ENCODE measurements at places on chromosomes 7 and 10.

DNA sequence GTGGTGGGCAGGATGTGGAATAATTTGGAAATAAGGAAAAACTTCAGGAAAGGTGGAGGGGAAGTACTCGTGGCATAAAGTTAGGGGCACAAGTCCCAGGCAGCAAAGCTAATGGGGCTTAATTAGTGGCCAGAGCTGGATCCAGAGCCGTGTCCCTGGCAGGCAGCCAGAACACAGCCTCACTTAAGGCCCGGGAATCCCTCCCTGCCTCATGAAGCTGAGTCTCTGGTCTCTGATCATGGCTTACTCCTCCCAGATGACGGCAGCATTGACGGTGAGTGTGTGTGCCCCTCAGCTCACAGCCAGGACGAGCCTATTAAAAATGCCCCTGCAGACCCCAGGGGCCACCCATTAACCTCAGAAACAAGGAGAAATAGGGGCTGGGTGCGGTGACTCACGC lies 48.2 kb upstream of the NPTX2 start:
- no peak for DNase-seq

DNA sequence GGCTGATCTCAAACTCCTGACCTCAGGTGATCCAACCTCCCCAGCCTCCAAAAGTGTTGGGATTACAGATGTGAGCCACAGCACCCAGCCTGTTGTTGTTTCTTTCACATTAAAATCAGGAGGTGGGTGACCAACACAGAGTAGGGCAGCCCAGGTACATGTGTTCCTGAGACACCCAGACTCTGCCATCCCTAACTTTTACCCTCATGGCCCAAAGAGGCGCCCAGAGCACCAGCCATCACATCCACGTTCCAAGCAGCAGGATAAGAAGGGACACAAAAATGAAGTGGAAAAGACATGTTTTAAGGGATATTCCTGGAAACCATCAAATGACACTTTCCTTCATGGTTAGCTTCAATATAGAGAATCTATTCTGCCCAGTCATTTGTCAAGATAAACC lies 159.6 kb upstream of the KLF6 start:
- DNase-seq, result no peak

GRCh38 chr7:17844022-17844421 lies 96.3 kb downstream of the SNX13 start:
- no peak for DNase-seq

GRCh38 chr10:89219513-89220218 lies 12.5 kb upstream of the CH25H start:
- DNase-seq, result no peak

GRCh38 chr7:12540850-12541249 lies 29.7 kb upstream of the SCIN start:
- DNase-seq, result no peak

DNA sequence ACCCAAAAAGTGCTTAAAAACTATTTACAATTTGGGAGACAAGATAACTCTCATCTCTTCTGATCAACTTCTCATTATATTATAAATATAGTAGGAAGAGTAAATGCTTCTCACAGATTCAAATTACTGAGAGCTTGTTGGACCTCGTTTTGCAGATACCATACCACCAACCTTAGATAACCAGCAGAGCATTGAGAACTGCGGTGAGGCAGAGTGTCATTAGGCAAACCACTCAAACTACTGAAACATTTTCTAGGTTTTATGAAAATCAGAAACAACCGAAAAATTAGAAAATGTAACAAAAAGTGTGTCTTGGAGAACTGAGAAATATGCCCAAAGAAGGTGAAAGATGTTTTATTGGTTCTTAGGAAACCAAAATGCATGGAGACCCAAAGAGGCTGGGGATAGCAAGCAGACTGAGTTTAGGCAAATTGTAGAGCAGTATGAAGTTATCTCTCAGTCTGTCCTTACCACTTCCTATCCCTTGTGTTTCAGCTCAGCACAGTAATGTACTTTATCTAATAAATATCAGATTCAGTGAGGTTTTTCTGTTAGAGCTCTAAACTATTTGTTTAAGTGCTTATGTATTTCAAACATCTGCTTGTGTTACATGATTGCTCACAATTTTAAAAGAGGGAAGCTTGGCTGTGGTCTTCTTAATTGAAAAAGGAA lies 77.9 kb downstream of the HECTD2 start:
- no peak for DNase-seq

- DNase-seq, result no peak
Observed at GRCh38 chr10:118332236-118332635, 9.9 kb downstream of the FAM204A start.

GRCh38 chr10:106402458-106402857 lies 762.0 kb downstream of the SORCS1 start:
- DNase-seq, result no peak

- DNase-seq, result peak; percentile 3
Observed at GRCh38 chr7:128167042-128167701, 73.9 kb upstream of the LEP start.

GRCh38 chr7:11753433-11753832 lies 78.6 kb downstream of the THSD7A start:
- DNase-seq, result no peak

- no peak for DNase-seq
Observed at GRCh38 chr10:124916098-124916584, 25.8 kb upstream of the ZRANB1 start.

DNA sequence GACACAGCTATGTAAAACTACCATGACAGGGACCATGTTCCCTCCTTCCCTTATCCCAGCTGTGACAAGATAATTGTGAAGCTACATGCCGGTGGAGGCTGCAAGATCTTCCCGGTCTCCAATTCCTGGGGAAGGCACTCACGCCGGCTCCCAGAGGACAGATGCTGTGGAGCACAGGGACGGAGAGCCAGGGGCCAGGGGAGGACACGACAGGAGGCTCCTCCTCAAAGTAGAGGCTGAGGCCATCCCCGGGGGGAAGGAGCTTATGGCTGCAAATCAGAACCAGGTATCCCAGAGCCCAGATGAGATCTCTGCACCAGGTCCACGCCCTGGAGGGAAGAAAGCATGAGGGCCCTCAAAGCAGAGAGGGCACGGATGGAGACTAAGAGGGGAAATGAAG lies 286.2 kb downstream of the TCERG1L start:
- no peak for DNase-seq

GRCh38 chr10:71854031-71854430 lies 3.0 kb upstream of the PSAP start:
- no peak for DNase-seq

DNA sequence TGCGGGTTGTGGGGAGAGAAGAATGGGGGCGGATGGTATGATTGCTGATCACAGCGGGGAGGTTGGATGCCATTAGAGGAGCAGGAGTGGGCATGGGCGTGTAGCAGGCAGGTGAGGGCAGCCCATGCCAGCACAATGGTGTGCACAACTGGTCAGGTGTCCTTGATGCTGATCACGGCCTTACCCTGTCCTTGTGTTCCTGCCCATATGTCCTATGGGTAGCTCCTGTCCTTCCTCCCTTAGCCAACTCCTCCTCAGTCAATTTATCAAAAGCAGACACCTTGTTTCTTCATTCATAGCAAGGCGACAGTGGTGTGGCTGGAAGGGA lies 30.7 kb downstream of the WDR86 start:
- DNase-seq, result no peak

DNA sequence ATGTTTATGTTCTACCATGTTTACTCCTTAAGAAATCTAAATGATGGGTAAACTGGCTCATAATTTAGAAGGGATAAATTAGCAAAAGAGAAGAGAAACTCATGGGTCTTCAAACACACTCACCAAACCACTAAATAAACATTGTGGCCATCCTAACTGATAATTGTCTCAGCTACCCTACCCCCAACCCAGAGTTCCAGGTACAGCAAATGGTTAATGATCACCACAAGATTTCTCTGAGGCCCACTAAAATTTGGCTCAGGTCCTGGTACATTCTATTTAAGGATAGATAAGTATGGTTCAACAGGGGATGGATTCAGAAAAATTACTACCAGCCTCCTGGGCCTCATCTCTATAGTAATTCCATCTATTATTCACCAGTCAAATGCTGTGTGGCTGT lies 21.4 kb downstream of the SLC25A13 start:
- DNase-seq, result no peak

DNA sequence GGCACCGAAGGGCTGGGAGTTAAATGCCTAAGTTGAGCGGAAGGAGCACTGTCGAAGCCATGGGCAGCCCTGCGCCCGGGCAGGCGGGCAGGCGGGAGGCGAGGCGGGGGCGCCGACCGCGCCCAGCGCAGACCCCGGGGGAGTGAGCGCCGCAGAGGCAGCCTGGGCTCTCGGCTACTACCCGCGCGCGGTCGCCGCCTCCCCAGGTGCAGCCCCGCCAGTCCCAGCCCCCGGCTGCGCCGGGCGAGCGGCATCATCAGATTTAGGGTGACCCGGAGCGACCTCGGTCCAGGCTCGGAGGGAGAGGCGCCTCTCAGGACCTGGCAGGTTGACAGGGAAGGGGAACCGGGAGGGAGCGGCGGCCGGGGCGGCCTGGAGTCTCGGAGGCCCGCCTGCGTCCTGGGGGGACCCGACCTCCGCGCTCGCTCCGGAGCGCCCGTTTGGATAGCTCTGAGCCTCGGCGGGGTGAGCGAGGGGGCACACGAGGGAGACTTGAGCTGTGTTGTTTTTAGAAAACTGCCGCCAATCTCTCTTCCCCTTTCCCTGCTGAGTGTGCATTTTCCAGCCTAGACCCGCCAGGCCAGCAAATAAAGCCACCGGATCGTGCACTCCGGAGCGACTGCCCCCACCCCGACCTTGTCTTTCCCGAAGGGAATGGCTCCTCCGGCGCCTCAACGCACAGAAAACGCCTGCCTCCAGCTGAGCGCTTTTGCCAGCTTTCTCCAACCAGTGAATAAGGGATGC lies 2.3 kb upstream of the NRP1 start:
- DNase-seq, result no peak

GRCh38 chr10:73888514-73888913 lies 14.2 kb upstream of the CAMK2G start:
- no peak for DNase-seq

DNA sequence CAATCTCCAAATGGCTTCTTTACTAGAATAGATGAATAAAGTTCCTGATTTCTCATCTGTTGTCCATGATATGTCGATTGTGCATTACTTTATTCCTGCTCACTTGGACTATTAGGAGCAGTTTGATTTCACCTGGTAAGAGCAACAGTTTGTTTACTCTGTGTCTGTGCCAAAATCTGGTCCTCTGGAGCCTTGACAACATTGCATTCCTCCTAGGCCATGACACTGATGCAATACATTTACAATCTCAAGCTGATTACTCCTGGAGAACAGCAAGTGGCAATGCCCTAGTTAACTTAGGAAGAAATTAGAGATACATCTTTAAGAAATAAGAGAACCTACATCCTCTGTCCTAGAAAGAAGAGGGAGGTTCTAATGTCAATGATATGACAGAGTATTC lies 71.8 kb downstream of the SGCE start:
- DNase-seq, result no peak

DNA sequence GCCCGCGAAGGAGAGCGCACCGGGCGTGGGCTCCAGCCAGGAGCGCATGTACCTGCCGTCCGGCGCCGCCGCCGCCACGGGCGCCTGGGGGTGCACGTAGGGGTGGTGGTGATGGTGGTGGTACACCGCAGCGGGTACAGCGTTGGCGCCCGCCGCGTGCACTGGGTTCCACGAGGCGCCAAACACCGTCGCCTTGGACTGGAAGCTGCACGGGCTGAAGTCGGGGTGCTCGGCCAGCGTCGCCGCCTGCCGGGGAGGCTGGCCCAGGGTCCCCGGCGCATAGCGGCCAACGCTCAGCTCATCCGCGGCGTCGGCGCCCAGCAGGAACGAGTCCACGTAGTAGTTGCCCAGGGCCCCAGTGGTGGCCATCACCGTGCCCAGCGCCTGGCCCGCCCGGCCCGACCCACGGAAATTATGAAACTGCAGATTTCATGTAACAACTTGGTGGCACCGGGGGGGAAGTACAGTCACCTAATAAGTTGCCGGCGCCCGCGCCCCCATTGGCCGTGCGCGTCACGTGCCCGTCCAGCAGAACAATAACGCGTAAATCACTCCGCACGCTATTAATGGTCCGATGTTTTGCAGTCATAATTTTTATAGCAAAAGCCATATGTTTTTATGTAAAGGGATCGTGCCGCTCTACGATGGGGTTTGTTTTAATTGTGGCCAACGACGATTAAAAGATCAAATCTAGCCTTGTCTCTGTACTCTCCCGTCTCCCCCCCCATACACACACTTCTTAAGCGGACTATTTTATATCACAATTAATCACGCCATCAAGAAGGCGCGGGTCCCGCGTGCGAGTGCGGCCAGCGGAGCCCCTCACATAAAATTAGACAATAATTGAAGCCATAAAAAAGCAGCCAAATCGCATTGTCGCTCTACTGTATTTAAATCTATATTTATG lies at the start of gene HOXA9:
Gene HOXA9, minus strand, starts transcription at position 449 of the 907 bp plus-strand sequence. Its CDS starts 80 bp downstream, at position 369.
- DNase-seq, result no peak

DNA sequence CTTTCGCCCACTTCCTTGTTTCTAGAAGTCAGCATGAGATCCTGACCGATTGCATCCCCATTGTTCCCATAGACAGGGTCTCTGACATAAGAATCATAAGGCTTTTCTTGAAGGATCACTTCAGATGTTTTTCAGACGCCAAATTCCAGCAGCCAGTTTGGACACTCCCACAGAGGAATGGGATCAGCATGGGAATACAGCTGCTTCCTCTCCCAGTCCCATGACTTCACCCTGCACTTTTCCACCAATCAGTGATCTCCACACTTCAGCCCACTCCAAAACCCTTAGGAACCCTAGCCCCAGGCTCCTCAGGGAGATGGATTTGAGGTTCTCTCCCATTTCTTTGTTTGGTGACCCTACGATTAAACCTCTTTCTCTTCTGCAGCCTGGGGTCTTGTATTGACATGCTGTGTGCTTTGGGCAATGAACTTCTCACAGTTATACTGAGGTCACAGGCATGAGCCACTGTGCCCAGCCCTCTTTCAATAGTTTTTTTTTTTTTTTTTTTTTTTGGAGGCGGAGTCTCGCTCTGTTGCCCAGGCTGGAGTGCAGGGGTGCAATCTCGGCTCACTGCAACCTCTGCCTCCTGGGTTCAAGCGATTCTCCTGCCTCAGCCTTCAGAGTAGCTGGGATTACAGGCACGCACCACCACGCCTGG lies 52.8 kb upstream of the CHST3 start:
- DNase-seq, result no peak

DNA sequence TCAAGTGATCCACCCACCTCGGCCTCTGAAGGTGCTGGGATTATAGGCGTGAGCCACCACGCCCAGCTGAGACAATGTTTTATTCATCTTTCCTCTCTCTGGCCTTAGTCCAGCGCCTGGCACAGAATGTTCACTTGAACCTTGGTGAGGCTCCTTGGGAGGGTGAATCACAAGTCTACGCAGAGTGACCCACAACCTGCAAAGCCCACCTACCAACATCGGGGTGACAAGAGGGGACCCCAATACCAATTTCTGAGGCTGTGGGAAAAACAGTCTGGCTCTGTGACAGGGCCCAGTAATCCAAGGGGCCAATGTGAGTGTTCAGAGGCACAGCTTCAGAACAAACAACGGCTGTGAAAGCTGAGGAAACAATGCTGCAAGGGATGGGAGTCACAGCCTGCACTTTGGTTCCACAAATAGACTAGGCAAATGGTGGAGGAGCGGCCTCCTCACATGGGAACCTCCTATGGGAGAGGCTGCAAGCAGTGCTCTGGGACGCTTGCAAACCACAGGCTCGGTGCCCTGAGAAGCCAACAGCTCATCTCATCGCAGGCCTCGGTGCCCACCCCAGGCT lies 5.6 kb upstream of the MALSU1 start:
- no peak for DNase-seq
